Stimulated activated CD8-positive, alpha-beta memory T cell treated with anti-CD3 and anti-CD28 coated beads, Interleukin-12 subunit alpha, Interleukin-12 subunit beta, amount 100 ng/mL, for 1 hour (primary cell): ENCODE measurements at places on chromosomes 7 and 10.

- DNase-seq, result no peak
Measured at GRCh38 chr7:17402628-17403278, 104.3 kb downstream of the AHR start.

- no peak for DNase-seq
Measured at GRCh38 chr10:83603708-83604107, 535.6 kb upstream of the GHITM start.

- DNase-seq, result no peak
Measured at GRCh38 chr10:33093362-33093761, 135.3 kb upstream of the ITGB1 start.

GRCh38 chr7:149886018-149886415 is 12.2 kb downstream of the ATP6V0E2 start:
- no peak for DNase-seq

DNA sequence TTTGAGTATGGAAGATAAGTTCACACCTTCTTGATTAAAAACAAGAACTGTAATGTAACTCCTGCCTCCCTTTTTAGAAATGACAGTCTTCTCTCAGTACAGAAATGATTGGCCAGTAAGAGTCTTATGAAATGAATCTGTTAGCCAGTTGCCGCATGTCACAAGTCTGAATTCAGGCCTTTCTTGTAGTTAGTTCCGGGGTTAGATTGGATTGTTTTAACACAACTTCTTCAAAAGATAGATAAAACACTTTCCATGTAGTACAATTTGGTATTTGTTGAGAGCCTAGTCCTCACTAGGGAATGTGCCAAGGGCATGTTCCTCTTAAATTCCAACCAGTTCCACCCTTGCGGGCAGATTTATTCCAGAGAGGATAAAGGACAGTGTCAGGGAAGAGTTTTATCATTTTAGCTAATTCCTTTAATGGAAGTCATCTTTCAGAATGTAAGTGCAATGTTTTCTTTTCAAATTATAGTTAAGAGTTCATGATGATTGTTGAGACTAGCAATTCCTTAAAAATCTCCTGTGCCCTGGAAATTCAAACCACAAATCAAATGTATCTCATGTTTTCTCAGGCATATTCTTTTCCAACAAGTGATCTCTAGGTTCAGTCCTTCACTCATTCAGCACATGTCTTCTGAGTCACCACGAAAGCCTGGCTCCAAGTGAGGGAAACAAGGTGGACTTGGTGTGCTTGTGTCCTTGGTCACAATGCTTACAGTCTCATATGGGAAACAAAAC is 4.1 kb downstream of the FHIP2A start:
- no peak for DNase-seq
